Activated naive CD4-positive, alpha-beta T cell (primary cell): ENCODE measurements at places on chromosomes 3 and 15.

- DNase-seq: no peak
These were observed 184.4 kb upstream of the LPP start for GRCh38 chr3:187969581-187969950.

GRCh38 chr15:66019826-66020398 lies 150.6 kb downstream of the RAB11A start:
- DNase-seq: no peak

- DNase-seq: no peak
These were observed 67.6 kb upstream of the RAP2B start for GRCh38 chr3:153094386-153094785.

DNA sequence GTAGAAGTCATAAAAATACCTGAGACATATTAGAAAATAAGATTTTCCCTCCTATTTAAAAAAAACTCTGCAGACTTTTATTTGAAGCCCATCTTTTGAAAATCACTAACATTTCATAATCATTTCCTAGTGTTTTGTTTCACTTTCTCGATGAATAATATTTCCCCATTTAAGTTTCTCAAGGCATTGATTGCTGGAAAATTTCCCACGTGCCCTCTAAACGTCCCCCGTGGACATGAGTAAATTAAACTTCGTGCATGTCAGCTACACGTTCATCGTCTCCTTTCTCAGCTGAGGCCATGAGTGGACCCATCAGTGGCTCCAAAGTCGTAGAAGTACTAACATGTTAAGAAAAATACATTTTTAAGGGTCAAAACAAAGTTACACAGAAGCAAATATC lies 2.0 kb upstream of the TM2D3 start:
- no peak for DNase-seq

GRCh38 chr3:183046883-183047282 lies 52.4 kb downstream of the MCCC1 start:
- no peak for DNase-seq

DNA sequence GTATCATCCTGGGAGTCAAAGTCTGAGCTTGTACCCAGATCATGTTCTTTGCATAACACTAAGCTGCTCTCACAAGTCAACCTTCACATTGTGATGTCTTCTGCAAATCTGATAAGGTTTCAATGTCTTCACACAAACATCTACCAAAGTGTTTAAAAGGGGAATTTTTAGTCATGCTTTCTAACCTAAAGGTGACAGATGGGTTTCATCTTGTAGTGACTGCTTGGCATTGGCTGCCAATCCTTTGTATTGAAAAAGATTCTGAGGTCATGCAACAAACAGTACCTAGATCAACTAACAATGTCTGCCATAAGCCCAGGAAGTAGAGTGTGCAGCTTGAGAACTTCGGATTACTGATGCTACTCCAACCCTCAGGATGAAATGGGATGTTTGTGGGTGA lies 43.6 kb upstream of the DIPK2A start:
- no peak for DNase-seq

DNA sequence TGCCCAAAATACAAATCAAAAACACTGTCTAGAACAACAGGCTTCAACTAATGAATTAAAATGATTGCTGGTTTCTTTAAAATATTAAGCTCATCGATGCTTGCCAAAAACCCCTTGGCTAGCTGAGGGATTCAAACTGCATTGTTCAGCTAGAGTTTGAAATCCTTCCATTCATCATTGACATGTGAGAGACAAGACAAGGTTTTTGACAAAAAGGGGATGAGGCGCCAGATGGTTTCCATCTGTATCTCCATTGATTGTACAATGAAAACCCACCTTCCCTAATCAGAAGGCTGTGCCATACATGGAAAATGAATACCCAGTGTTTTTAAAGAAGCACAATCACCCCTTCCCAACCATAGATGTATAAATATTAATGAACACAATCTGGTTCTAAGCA lies 67.8 kb downstream of the THRB start:
- no peak for DNase-seq

- DNase-seq: no peak
These were observed 597.2 kb upstream of the NECTIN3 start for GRCh38 chr3:110474397-110474796.

GRCh38 chr15:99105514-99106341 lies 848 bp downstream of the SYNM start:
- no peak for DNase-seq

DNA sequence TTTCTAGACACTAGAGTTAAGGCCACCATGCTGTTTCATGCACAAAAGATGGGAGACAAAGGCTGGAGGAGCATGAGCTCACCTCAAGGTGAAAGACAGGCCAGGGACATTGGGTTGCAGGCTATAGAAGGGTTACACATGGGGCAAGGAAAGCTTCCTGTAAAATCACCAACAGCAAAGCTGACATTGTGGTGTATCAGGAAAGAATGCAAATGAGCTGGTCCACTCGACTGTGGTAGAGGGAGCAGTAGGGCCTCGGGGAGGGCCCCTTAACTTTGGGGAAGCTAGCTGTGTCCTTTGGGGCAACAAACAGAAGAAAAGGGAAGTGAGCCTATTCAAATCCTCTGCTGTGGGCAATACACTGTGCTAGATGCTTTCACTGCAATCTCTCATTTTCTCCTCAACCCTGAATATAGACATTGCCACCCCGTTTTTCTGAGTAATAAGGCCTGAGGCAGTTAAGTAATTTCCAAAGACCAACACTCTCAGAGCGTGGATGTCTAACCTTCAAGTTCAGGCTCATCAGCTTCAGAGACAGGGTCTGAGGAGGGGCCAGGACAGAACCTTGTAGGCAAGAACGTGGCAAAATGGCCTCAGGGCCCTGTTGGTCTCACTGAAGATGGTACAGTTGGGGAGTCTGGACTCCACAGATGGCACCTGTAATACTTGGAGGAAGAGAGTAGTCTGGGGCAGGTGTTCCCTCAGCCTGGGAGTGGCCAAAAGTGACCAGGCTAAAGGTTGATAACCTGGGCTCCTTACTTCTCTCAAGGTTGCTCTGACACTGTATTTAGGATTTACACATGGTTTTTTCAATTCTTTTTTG lies 24.1 kb downstream of the CX3CR1 start:
- DNase-seq: no peak

DNA sequence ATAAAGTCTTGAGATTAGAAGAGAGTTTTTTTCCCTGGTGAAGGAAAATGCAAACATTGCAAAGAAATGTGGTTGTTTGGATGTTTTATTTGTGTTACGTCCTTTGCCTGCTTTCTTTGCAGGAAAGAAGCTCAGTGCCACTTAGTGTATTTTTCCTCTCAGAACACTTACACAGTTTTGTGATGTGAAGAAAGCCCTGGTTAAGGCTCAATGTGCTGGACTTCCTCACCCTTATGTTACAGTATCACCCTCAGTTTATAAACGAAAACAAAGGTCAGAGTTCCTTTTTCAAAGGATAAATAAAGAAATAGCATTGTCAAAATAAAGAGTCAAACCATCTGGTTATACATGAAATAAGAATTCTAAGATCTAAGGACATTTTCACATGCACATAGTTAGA lies 45.9 kb downstream of the RNF13 start:
- no peak for DNase-seq

- no peak for DNase-seq
These were observed 38.4 kb downstream of the MED12L start for GRCh38 chr3:151123827-151124226.

GRCh38 chr3:51538115-51538458 lies 432 bp upstream of the RAD54L2 start:
- DNase-seq: no peak

DNA sequence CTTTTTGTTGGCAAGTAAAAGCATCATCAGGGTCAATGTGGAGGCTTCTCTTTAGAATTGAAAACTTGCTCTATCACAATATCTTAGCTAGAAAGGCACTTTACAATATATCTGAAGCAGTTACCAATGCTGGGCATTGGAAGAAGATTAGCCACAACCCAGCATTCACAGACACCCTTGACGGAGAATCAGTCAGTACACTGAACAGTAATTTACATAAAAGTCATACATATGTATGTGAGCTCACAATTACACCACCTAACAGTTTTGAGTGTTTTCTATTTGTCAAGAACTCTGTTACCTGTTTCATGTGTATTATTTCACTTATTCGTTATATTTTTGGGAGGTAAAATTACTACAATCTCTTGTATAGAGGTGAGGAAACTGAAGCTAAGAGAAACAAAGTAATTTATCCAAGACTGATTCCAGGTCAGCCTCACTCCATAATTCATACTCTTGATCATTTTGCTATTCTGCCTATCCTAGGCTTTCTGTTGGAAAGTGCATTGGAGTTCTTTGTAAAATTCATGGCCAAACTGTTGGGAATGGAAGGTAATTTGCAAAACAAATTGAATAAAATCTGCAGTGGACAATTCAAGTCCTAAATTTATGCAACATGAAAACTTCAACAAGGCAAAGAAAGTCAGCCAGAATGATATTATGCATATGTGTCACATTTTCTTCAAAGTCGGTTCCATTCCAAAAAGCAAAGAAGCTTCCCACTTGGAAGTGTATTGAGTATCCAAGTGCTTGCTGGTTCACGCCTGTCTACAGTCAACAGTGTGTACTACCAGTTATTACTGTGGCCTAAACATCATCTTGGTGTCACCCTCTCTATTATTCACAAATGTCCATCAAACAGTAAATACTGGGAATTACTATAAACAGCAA lies 223.7 kb upstream of the SEMA6D start:
- DNase-seq: no peak

DNA sequence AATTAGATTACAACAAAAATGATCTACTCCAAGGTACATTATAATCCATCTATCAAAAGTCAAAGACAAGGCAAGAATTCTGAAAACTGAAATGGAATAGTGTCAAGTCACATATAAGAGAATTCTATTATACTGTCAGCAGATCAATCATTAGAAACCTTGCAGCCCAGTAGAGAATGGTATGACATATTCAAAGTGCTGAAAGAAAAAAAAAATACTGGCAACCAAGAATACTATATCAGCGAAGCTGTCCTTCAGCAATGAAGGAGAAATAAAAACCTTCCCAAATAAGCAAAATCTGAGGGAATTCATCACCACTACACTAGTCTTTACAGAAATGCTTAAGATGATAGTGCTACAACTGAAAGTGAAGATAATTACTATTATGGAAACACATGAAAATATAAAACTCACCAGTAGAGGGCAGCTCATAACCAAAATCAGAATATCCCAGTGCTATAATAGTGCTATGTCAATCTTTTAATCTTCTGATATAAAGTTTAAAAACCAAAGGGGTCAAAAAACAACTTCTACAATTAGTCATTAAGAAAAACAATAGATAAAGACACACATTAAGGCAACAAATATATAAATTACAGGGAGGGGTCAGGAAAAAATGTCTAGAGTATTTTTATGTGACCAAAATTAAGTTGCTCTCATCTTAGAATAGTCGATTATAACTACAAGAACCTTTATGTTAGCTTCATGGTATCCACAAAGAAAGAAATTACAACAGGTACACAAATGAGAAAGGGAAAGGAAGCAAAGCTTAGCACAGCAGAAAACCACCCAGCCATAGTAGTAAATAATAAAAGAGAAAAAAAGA lies 190.7 kb upstream of the CNTN6 start:
- DNase-seq: no peak

- DNase-seq: no peak
These were observed 302.2 kb upstream of the NR2E3 start for GRCh38 chr15:71508081-71508682.

DNA sequence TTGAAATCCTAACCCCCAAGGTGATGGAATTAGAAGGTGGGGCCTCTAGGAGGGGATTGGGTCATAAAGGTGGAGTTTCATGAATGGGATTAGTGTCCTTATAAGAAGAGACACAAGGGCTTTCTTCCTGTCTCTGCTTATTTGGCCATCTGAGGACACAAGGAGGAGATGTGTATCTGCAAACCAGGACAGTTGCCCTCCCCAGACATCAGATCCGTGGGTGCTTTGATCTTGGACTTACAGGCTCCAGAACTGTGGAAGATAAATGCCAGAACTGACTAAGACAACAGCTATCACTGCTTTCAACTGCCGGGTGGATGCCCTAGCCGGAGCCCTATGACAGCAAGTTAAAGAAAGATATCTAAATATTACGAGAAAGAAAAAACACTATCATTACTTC lies 94.4 kb downstream of the CHRNA7 start:
- DNase-seq: no peak

- DNase-seq: no peak
These were observed 532.1 kb upstream of the SEMA6D start for GRCh38 chr15:47184908-47185801.

DNA sequence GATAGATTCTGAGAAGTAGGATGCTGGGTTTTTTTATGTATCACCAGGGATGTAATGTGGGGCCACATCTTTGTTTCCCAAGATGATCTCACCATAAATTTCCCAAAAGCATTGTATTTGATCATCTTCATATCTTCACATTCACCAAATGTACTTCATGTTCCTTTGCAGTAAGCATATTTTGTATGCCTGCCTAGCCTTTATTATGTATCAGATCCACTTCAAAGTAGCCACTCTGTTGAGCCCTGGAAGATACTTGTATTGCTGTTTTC lies 14.2 kb upstream of the GATM start:
- no peak for DNase-seq

GRCh38 chr15:63836579-63836978 lies 2.8 kb upstream of the HERC1 start:
- no peak for DNase-seq

DNA sequence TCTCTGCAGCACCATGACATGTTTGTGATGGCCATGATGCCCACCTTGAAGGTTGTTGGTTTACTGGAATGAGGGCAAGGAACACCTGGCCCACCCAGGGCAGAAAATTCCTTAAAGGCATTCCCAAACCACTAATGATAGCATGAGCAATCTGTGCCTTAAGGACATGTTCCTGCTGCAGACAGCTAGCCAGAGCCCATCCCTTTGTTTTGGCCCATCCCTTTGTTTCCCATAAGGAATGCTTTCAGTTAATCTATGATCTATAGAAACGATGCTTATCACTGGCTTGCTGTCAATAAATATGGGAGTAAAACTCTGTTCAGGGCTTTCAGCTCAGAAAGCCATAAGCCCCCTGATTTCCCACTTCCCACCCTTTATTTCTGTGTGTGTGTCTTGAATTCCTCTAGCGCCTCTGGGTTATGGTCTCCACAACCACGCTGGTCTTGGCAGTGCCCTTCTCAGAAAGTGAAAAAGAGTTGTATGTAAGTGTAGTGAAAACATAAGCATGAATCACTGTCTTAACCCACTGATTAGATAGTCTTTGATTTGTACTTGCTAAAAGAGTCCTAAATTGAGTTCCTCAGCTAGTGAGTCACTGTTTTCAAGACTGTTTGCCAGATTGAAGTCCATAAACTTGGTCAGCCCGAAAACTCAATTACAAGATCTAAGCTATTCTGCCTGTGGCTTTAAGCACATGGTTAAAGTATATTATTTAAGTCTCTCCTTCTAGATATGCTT lies 19.0 kb upstream of the CCR2 start:
- no peak for DNase-seq
